ENCODE measurements at places on chromosomes 2 and 18.

DNA sequence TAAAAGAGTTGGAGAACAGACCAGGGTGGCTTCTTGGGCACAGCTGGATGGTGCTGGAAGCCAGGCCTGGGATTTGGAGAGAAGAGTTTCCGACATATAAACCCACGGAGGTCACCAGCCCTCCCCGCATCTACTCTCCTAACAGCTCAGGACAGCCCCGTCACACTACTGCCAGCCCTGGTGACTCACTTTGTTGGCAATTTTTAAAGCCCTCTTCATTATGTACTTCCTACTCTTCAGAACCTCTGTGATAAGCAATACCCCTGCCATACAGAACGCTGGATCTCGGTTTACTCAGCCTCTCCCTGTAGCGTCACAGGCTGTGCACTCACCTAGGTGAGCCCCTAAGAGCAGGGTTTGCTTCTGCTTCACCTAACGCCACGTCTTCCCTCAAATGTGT, 48.1 kb downstream of the ID2 start:
- DNase-seq = no peak

DNA sequence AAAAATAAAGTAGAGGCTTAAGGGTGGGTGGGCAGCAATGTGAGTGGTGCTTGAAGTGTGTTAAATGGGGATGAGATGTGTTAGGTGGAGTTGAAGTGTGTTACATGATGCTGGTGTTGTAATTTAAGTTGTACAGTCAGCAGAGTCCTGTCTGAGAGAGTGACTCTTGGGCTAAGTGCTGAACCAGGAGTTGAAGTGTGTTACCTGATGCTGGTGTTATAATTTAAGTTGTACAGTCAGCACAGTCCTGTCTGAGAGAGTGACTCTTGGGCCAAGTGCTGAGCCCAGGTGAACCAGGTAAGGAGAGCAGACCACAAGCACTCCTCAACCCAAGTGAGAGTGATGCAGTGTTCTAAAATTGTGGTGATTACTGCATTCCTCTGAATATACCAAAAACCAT, 40.6 kb downstream of the LCLAT1 start:
- DNase-seq = no peak

- DNase-seq = no peak
Measured at GRCh38 chr18:39561126-39561525, 1995.5 kb upstream of the CELF4 start.

DNA sequence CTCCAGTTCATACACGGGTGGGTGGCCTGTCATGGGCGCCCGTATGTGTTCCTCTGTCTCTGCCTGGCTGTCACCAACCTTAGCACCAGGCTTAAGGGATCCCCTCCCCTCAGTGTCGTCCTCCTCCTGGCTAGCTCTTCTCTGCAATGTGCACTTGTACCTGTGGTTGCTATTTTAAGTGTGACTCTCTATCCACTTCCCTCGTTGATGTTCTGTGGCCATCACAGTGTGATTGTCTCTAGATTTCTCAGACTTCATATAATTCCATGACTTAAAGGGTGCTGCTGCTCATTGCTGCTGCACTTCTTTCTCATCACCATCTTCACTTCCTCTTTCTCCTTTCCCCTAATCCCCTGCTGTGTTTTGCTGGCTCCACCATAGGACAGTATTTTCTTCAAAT, 143.4 kb downstream of the EML6 start:
- peak; percentile 3 for DNase-seq

GRCh38 chr2:33116799-33117198, 170.0 kb downstream of the LTBP1 start:
- no peak for DNase-seq

- DNase-seq = no peak
Measured at GRCh38 chr2:177180269-177181000, 32.2 kb upstream of the HNRNPA3 start.

- DNase-seq = no peak
Measured at GRCh38 chr2:66432801-66433694, 1.9 kb upstream of the MEIS1 start.

DNA sequence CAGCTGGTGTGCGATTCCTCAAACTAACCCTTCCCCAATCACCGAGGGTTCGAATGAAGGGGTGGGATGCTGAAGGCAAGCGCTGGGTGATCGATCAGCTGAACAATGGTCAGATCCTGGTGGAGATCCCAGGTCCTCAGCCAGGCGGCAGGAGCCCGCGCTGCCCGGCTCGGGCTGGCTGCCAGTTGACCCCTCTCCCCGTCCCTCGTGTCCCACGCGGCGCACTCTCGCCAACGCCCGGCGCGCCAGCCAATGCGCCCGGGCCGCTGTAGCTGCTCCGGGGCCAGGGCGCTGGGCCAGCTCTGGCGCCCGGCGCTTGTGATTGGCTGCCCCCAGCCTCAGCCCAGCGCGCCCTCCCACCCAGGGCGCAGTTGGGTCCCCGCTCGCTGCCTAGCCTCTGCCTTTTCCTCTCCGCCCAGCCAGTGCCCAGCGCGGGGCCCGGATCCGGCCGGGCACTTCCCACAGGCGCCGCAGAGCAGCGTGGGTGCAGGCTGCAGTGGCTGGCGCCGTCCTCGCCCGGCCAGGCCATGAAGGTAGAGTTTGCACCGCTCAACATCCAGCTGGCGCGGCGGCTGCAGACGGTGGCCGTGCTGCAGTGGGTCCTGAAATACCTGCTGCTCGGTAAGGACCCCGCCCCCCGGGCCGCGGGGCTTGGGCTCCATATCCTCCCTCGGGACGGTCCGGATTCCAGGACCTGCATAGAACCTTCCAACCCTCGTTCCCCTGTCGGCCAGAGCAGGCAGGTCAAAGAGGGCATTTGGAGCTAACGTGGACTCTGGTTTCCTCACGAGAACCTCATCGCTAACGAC, at the start of gene MOGAT1:
MOGAT1 (plus strand) TSS at position 400 of the 809 bp plus-strand sequence; CDS start at position 528, 128 bp downstream.
- no peak for DNase-seq

- no peak for DNase-seq
Measured at GRCh38 chr2:44210362-44210761, 41.7 kb downstream of the PPM1B start.

DNA sequence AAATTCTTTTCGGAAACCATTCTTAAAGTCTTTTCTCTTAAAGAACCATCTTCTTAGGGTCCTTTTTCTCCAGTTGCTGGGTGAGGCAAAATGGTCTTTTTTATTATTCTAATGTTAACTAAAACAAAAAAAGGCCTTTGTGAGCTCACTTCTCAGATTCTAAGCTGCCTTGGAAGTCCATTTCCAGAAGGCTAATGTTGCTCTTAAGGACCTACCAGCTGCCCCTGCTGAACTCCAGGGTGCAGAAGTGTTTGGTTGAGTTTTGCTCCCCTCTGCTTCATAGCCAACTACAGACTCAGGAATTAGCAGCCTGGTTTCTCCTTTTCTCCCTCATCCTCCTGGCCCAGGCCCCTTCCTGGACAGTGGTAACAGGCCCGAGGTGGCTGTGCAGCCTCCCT, 23.4 kb downstream of the APCDD1 start:
- no peak for DNase-seq

- no peak for DNase-seq
Measured at GRCh38 chr18:74382481-74383017, 66.9 kb downstream of the C18orf63 start.

Measured in GM18507 (cell line).